Germinal center (tissue), 1 donor: ENCODE measurements at places on chromosomes 1 and 21.
A peak's percentile ranks its signal among the peaks of the same experiment; 100 is the strongest.

DNA sequence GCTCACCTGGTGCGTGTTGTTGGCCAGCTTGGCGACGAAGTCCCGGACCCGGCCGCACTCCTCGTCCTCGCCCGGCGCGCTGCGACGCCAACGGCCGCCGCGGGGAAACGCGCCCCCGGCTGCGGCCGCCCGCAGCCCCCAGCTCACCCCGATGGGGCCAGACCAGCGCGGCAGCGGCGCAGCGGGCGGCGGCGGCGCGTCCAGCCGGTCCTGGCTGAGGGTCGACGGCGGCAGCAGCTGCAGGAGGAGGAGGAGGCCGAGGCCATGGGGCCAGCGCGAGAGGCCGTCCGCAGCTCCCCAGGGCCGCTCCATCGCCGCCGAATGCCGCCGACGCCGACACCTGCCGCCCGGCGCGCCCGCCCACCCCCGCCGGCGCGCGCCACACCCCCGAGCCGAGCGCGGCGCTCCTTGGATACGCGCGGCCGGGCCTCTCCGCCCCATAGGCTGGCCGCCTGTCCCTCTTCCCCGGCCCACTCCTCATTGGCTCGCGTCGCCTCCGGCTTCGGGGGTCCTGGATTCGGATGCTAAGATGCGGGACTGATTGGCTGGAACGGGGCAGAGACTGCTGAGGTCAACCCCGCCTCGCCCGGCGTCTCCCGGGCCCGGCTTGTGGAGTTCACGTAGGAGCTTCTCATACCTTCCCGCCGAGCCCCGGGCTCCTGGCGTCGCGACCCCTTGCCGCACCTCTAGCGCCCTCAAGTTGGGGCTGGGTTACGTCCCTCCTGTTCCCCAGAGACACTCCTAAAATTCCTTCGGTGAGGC, at the start of gene SORT1:
TSS of gene SORT1 (minus strand) at position 338 of the 762 bp plus-strand sequence. CDS start at position 312, 26 bp downstream.
- DNase-seq: peak; percentile 70

DNA sequence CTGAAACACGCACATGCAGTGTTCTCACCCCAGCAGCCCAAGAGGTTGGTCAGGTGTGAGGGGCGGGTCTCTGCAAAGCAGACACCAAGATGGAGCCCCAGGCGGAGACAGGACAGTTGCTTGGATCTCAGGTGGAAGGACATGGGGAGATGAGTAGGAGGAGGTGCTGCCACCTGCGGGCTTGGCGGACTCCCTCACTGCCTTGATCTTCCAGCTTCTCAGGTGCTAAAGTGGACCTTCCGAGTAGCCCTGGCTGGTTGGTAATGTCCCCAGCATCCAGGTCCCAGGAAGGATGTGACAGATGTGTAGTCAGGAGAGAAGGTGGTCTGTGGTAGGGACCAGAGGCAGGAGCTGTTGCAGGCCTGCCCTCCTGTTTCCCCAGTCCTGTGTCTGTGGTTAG, 114.1 kb downstream of the AJAP1 start:
- no peak for DNase-seq

- DNase-seq: no peak
Measured at GRCh38 chr21:29496337-29496736, 197.6 kb downstream of the BACH1 start.

GRCh38 chr1:85544689-85545215, 35.8 kb upstream of the CCN1 start:
- DNase-seq: no peak

GRCh38 chr1:78683079-78683478, 33.4 kb downstream of the IFI44 start:
- DNase-seq: no peak

GRCh38 chr1:101356604-101357443, 120.0 kb downstream of the S1PR1 start:
- no peak for DNase-seq

GRCh38 chr1:206658264-206658980, 23.1 kb downstream of the DYRK3 start:
- peak; percentile 88 for DNase-seq

- DNase-seq: no peak
Measured at GRCh38 chr21:15421441-15421881, 308.3 kb upstream of the USP25 start.

GRCh38 chr1:57279909-57280666, 143.8 kb downstream of the DAB1 start:
- DNase-seq: no peak

DNA sequence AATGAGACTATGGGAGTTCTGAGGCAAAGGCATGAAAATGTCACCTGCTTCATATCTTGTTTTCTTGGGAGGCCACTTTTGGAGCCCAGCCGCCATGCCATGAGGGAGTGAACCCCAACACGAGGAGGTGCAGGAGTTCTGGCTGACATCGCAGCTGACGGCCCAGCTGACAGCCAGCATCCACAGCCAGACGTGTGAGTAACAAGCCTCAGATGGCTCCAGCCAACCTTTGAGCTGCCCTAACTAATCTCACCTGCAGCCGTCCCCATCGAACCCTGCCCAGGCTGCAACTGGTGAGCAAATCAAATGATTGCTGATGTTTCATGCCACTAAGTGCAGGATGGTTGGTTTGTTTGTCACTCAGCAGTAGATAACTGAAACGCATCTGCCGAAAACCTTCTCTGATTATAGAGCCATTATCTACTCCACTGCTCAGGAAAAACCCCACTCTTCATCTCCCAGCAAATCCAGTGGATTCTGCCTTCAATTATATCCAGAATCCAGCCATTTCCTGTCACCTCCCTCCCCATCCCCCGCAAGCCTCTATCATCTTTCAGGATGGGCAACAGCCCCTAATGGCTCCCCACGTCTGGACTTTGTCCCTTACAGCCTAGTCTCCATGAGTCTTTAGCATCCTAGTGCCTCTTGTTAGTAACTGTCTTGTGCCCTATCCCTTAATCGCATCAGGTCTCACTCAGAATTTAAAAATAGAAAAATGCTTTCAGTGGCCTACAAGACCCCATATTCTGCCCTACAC, 18.5 kb upstream of the RAB4A start:
- no peak for DNase-seq

DNA sequence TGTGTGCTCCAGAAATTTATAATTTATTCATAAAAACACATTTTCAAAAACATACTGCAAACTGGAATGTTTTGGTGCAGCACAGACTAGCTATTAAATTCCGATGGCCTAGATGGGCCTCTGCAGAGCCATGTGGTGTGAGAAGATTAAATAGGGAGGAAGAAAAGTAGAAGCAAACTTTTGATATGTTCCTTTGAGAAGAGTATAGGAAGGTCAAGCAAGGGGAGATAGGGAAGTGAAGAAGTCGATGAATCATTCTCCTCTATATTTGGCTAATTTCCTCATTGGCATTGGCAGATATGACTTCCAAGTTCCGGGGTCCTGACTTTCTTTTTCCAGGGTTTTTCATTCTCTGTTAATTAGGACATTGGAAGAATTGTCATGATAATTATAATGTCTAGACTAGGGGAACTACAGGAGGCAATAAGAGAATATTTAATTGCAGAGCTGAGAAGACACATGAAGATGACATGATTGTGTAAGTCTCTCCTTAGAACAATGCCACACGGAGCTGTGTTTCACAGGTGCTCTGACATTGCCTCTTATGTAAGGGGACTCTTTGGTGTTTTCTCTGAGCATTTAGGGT, 19.3 kb upstream of the ZNF326 start:
- DNase-seq: no peak

DNA sequence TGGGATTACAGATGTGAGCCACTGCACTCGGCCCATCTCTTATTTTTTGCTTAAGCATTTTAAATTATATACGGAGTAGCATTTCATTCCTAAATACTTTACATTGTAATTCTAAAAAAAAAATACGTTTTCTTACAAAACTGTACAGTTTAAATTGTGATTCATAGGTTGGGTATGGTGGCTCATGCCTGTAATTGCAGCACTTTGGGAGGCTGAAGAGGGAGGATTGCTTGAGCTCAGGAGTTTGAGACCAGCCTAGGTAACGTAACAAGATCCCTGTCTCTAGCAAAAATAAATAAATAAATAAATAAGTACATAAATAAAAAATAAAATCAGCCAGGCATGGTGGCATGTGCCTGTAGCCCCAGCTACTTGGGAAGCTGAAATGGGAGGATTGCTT, 24.6 kb downstream of the TBCE start:
- DNase-seq: no peak
